Renal cortical epithelial cell (primary cell): ENCODE measurements at places on chromosomes 2 and 18. TPM values are rescaled to one million over a fixed set of nuclear protein-coding genes. Genes with fewer than 3 reads are reported as not detected.

The EVX2 gene
- total RNA-seq: not detected in 2 replicates

The PLGLB2 gene
- total RNA-seq: 1.3 TPM in 1 of 2 replicates, not detected in the other

The KIAA2012 gene
- total RNA-seq: not detected in 2 replicates

The HOXD12 gene
- not detected in 2 replicates for total RNA-seq

The LYG2 gene
- not detected in 2 replicates for total RNA-seq

The TGFA gene
- 91.7 and 150 TPM in 2 replicates for total RNA-seq

The SP140L gene
- total RNA-seq: 5.4 and 14.6 TPM in 2 replicates

The MYO3B gene
- total RNA-seq: 1.4 and 10.6 TPM in 2 replicates

The ANKRD36 gene
- 14.8 and 41.6 TPM in 2 replicates for total RNA-seq

The DYNAP gene
- not detected in 2 replicates for total RNA-seq

The ZBTB7C gene
- 0.17 and 0.99 TPM in 2 replicates for total RNA-seq
